ENCODE measurements at places on chromosomes 3 and 15.
A peak's percentile ranks its signal among the peaks of the same experiment; 100 is the strongest.

DNA sequence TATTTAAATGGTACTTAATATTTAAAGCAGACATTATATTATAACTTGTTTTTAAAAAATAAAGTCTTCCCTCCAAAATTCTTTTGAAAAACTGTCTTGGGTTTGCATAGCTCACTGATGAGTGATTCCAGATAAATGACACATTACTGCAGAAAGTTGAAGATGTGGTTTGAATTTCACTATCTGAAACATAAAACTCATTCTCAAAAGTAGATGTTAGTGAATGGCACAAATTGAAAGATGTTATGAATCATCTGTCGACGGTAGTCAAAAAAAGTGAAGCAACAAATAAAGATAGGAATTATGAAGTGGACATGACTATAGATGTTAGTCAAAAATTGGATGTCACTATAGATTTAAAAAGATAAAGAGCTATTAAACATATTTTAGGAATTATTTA is 280.5 kb downstream of the GAP43 start:
- no peak for DNase-seq

DNA sequence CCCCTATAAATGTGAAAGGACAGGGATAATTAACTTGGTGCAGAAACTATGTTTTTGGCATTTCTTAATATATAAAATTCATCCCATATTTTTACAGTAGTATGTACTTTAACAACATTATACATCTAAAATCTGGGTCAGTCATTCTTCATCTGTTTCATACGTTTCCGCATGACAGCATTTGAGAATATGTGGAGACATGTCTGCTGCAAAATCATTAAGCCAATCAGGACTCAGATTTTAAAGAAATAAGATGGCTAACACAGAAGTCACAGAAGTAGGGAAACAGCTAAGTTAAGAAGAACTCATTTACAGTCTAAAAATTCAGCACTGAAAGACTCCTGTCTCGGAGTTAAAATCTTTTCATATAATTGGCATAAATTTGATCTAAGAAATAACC is 200.4 kb downstream of the TAFA4 start:
- DNase-seq, result no peak

DNA sequence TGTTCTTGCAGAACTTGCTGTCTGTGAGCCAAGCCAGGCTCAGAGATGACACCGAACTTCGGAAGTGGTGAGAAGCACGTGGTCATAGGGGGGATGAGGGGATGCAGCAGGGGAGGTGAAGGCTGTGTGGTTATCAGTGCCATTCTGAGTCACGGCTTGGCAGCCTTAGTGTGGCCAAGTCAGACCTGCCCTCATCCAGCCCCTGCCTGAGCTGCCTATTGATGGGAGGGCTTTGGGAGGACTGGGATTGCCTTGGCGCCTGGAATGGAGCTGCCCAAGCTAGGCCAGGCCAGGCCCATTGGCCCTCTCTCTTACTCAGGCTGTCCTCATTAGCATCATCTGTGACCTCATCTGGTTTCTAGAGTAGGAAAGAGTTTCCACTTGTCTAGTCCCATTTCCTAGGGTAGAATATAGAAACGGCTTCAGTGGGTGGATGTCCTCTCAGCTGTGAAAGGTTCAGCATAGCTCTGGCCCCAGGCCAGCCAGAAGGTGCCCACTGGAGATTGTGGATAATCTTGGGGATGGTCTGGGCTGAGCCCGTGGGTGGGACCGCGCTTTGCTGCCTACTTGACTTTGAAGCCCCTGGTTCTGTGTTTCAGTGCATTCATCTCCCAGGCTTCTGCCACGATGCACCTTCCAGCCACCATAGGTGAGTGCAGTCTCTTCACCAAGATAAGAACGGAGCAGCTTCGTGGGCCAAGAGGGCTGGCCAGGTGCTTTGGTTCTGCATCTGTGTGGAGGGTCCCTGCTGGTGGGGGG is 7.2 kb downstream of the FAH start:
- peak; percentile 28 for DNase-seq

- no peak for DNase-seq
Measured at GRCh38 chr3:106839576-106840280, 537.5 kb upstream of the CCDC54 start.

DNA sequence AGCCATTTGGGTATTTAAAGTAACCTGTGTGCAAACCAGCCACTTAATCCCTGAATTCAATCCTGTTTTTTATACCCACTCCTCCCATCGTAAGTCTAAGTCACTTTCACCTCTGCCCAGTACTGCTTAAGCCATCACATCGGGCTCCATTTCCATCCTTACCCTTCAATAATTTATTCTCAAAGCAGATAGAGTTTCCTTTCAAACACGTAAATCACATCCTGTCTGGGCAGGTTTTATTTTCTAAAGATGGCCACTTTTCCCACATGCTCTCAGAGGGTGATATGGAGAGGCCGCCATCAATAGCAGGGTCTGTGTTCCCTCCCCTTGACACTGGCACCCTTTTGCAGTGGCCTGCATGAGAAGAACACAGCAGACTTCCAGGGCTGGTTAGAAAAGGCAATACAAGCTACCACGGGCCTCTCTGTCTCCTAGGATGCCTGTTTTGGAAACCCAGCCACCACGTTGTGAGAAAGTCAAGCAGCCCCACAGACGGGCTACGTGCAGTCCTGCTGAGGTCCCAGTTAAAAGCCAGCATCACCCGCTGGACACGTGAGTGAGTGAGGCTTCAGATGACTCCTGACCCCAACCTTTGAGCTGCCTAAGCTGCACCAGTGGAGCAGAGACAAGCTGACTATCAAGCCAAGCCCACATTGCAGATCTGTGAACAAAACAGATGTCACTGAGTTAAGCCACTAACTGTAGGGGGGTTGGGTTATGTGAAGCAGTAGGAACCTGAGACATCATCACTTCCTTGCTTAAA is 241.8 kb upstream of the SLCO3A1 start:
- no peak for DNase-seq

DNA sequence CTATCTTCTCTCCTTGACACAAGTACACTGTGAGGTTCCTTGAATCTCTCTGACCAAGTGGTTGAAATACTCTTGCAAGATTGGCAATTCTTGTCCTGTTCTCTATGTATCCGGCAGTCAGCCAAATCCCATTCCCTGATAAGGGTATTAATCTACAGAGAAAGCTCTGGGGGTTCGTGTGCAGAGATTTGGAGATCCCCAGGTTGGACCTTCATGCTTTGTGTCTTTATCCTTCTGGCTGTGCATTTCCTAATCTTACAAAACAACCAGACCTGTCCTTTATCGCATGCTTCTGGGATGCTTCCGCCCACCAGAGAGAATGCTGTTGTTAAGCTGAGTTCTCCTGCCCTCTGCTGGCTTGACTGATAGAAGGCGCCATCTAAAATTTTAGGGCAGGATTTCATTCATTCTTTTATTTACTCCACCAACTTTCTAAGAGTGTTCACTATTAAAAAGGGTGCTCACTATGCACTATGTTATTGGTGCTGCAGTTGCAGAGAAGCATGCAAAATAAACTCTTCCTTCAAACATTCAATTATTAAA is 8.6 kb upstream of the SST start:
- DNase-seq, result peak; percentile 77

- peak; percentile 45 for DNase-seq
Measured at GRCh38 chr3:32575451-32576113, 4.9 kb upstream of the DYNC1LI1 start.

- DNase-seq, result no peak
Measured at GRCh38 chr3:38038447-38038911, 529 bp upstream of the DLEC1 start.

DNA sequence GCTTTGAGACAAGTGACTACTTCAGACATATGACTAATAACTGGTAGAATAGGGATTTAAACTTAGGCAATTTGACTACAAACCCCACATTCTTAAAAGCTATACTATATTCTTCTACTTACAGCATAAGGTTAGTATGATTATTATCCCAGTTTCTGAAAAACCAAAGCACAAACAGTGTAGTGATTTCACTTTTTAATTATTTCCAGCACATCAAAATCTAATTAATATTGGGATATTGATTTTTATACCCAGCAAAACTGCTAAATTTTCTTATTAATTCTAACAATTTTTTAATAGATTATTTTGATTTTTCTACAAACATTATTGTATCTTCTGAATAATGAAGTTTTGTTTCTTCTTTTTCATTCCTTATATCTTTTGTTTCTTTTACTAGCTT is 16.9 kb downstream of the EHHADH start:
- DNase-seq, result no peak

GRCh38 chr15:39125904-39126303 is 455.0 kb upstream of the THBS1 start:
- DNase-seq, result peak; percentile 55

- no peak for DNase-seq
Measured at GRCh38 chr3:173055228-173055933, 85.7 kb downstream of the SPATA16 start.

GRCh38 chr15:60511351-60512031 is 32.5 kb upstream of the ICE2 start:
- no peak for DNase-seq

DNA sequence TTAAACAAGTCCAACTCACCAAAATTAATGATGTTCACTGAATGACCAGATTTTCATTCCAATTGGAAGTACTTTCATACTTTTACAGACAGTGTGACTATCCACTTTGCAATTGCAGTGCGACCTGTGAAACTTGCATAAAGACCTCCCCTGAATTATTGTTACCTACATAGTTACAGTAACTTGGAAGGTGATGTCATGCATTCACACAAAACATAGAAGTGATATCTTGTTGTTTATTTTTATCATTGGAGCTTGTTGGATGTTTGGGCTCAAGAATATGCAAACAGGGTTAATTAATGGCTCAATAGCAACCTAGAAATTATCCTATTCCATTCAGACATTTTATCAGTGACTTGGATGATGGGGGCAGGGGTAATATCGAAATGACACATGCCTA is 470.9 kb downstream of the MECOM start:
- no peak for DNase-seq

- DNase-seq, result no peak
Measured at GRCh38 chr3:4531478-4532025, 38.4 kb downstream of the ITPR1 start.

- DNase-seq, result peak; percentile 56
Measured at GRCh38 chr15:63067306-63067705, 24.8 kb downstream of the TPM1 start.

DNA sequence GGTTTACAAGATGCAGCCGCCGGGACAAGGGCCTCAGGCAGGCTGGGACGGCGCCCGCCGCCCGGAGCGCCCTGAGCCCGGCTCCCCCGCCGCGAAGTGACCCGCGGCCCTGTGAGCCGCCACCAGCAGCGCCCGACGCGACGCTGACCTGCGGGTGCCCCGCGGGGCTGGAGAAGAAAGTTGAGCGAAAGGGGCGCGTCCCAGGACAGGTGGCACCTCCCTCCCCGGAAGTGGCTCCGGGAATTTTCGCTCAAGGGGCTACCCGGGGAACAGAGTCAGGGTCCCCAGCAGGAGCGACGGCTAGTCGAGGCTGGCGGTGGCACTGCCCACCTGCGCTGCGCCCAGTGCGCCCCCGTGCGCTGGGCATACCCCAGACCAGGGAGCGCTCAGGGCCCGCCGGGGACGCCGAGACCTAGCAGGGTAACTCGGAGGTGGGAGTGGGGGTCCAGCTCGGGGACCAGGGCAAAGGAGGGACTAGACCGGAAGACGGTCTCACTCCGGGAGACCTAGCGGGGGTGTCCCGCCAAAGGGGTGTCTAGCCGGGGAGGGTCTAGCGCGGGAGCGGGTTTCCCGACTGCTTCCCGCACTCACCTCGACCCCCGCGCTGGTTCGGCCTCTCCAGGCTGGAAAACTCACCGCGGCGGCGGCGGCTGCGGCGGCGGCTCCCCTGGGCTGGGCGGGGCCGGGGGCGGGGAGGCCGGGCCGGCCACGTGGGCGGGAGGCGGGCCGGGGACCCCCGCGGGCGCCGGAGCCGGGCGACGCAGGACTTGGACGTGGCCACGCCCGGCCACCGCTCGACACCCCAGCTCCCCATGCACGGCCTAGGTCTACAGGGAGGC is 18.4 kb downstream of the SPATA12 start:
- no peak for DNase-seq

DNA sequence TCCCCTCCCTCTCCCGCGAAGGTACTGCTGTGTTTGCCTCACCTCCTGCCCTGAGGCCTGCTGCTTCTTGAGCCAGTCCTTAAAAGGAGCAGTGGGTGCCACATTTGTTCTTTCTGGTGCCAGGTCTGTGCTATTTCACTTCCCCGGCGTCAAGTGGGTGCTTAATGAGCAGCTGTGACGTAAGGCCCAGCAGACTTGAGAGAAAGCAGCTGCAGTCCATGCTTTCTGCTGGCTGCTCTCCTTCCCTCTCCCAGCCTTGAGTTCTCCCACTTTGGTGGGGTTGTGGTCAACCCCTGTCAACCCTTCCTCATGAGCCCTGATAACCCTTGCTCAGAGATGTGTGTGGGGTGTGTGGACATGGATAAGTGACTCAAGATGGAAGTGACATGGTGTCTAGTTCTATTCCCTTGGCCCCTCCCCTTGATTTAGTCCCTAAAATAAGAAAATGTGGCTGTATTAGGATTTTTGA is 6.9 kb downstream of the INAFM2 start:
- peak; percentile 84 for DNase-seq

- DNase-seq, result no peak
Measured at GRCh38 chr3:172520301-172520831, 2.9 kb downstream of the TNFSF10 start.

GRCh38 chr15:69734699-69735098 is 282.1 kb downstream of the RPLP1 start:
- no peak for DNase-seq

- no peak for DNase-seq
Measured at GRCh38 chr3:49534581-49535441, 19.5 kb upstream of the BSN start.

- DNase-seq, result no peak
Measured at GRCh38 chr15:68299436-68299835, 21.9 kb downstream of the FEM1B start.

DNA sequence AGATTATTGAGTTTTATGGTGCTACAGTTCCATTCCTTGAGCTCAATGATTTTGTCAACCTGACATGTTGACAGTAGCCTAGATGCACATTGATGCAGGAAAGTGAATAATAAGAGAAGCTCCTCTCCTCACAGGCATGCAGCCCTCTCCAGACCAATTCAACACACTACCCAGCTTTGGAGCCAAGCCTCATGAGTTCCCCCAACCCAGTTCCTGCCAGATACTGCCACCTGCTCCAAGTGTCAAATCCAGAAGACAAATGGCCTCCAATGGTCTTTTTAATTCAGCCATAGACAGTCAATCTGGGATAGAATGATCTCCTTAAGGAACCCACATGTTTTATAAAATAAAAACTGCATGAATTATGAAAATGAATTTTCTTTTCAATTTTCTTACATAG is 83.7 kb upstream of the ARHGEF3 start:
- DNase-seq, result no peak

DNA sequence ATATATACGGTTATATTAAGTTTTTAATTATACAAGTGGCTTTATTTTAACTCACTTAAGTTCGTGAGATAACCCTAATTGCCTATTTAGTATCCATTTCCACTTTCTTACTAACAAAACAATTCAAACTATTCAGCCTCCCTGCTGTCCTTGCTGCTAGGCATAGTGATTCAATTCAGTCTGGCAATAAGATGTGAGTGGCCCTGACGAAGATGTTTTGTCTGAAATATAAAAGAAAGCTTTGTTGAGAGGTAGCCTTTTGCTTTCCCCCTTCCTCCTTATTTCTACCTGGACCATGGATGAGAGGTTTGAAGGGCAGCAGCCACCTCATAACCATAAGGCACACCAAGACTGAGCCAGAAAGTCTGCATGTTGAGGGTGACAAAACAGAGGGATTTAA is 89.3 kb upstream of the TRIM42 start:
- DNase-seq, result no peak

Data from suppressor macrophage (primary cell).